ENCODE measurements at places on chromosomes 2 and 18.

GRCh38 chr2:181366675-181367175 is 90.5 kb upstream of the ITGA4 start:
- no peak for DNase-seq

- no peak for DNase-seq
Observed at GRCh38 chr2:83461135-83461534, 997.9 kb downstream of the SUCLG1 start.

DNA sequence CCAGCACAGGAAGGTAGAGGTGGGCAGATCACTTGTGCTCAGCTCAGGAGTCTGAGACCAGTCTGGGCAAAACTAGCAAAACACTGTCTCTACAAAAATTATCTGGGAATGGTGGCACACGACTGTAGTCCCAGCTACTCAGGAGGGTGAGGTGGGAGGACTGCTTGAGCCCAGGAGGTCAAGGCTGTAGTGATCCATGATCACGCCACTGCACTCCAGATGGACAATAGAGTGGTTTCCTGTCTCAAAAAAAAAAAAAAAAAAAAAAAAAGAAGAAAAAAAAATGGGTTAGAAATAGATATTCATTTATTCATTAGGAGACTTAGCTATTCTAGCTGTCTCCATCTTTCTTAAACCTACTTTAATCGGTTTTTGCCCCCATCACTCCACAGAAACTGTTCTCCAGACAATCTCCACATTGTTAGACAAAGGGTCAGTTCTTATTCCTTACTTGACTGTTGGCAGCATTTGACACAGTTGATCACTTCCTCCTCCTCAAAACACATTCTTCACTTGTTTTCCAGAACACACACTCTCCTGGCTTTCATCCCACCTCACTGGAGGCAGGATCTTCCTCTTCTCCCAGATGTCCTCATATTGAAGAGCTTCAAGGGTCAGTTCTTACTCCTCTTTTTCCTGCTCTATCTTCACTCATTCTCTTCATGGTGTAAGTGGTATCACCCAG is 103.1 kb downstream of the DTNB start:
- DNase-seq: no peak

DNA sequence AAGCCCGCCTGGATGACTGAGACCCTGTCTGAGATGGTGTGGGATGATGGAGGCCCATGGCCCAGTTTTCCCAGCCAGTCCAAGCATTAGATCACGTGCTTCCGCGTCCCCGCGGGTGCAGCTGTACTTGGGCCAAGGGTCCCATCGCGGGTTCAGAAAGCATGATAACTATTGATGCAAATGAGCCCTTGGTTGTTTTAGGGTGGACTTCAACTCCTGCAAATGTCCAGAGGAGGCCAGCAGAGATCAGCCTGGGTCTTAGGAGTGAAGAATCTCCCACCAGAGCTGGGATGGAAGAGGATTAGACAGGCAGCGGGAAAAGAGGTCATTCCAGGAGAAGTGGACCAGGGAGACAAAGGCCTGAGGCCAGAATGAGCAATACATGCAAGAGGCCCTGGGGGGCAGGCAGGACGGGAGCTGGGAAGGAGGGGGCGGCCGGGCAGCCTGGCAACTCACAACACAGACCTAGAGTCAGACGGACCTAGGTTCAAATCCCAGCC is 89.9 kb upstream of the TMEM247 start:
- DNase-seq: no peak

- no peak for DNase-seq
Observed at GRCh38 chr18:27181726-27182125, 3.4 kb downstream of the CHST9 start.

DNA sequence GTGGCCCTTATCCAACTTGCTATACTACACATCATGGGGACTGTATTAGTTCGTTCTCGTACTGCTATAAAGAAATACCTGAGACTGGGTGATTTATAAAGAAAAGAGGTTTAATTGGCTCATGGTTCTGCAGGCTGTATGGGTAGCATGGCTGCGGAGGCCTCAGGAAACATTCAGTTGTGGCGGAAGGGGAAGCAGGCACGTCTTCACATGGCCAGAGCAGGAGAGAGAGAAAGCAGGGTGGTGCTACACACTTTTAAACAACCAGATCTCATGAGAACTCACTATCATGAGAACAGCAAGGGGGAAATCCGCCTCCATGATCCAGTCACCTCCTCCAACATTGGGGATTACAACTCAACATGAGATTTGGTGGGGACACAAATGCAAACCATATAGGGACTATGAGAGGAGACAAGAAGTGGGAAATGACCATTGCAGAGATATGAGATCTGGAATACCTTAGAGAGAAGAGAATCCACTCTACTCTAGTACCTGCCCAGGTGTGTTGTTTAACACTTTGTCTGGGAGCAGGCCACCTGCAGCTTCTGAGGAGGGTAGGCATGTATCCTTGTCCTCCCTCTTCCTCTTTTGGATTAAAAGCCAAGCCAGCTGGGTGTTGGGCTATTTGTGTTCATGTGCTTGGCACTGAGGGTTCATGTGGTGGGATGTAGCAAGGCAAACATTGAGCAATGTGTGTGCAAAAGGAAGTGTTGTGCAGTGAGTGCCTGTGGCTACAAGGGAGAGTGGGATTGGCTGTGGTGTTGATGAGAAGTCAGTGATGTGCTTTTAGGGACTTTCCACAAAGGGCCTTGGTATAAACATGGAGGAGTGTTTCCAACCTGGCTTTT is 22.8 kb downstream of the TTLL4 start:
- no peak for DNase-seq

GRCh38 chr18:41464278-41464677 is 490.8 kb upstream of the PIK3C3 start:
- no peak for DNase-seq
